Activated naive CD4-positive, alpha-beta T cell treated with Interleukin-2 at 50 U/mL for 16 hours (primary cell): ENCODE measurements at places on chromosomes 1 and 21.

GRCh38 chr21:43912910-43913309 is 47.9 kb downstream of the AGPAT3 start:
- DNase-seq = no peak

GRCh38 chr1:25808481-25809244 is 8.7 kb downstream of the SELENON start:
- no peak for DNase-seq

- DNase-seq = peak; percentile 99
Observed at GRCh38 chr1:159077120-159077961, 775 bp upstream of the AIM2 start.

DNA sequence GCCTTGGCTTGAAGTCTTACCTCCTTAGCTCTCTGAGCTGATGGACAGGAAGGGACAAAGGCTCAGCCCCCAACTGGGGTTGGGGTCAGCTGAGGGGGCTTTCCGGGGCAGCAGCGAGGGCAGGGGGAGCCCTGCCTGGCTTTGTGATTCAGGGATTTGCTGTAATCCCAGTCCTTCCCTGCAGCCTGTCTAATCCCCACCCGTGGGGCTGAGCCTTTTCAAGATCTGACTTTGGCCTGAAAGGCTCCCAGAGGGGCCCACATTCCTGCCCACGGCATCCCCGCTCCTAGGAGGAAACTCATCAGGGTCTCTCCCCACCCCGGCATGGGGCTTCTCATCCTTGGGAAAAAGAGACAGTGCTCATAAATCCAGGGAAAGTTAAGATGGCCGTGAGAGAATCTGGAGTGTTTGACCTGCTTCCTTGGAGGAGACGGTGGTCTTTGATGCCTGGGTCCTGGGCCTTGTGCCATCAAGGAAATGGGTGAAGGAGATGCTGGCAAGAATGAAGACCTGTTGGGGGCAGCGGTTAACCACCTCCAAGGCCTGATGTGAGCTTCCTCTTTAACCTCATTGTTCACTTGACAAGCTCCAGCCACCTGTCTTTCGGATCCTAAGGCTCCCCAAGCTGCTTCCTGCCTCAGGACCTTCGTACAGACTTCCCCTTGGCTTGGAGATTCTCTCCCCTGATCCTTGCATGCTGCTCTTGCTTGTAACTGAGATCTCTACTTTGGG is 83.1 kb upstream of the WNT4 start:
- no peak for DNase-seq

DNA sequence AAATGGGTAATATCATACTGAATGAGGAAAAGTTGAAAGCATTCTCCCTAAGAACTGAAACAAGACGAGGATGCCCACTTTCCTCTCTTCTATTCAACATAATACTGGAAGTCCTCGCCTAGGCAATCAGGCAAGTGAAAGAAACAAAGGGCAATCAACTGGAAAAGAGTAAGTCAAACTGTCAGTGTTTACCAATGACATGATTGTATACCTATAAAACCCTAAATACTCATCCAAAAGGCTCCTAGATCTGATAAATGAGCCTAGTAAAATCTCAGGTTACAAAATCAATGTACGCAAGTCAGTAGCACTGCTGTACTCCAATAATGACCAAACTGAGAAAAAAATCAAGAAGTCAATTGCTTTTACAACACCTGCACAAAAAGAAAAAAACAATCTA is 575.8 kb upstream of the PRMT6 start:
- DNase-seq = no peak
